ENCODE measurements at places on chromosomes 5 and 9. TPM values are rescaled to one million over a fixed set of nuclear protein-coding genes. Genes with fewer than 3 reads are reported as not detected.

The LCN9 gene
- not detected for polyA plus RNA-seq

The FGF10 gene
- polyA plus RNA-seq = 0.52 TPM

The PCDHGA2 gene
- 2.2 TPM for polyA plus RNA-seq

The CCDC187 gene
- polyA plus RNA-seq = not detected

The IFNK gene
- polyA plus RNA-seq = not detected

The GFRA3 gene
- polyA plus RNA-seq = 2.5 TPM

The FIBCD1 gene
- polyA plus RNA-seq = 1.2 TPM

The PCDHB16 gene
- 1.3 TPM for polyA plus RNA-seq

The FBP2 gene
- not detected for polyA plus RNA-seq

Data from right cardiac atrium (tissue), 5 donors.